ENCODE measurements at places on chromosomes 11 and 22.
A peak's percentile ranks its signal among the peaks of the same experiment; 100 is the strongest.

GRCh38 chr11:125594958-125595357 lies 2.3 kb downstream of the STT3A start:
- DNase-seq, result no peak

- DNase-seq, result no peak
These were observed 73.5 kb upstream of the ZC3H12C start for GRCh38 chr11:110019675-110020074.

DNA sequence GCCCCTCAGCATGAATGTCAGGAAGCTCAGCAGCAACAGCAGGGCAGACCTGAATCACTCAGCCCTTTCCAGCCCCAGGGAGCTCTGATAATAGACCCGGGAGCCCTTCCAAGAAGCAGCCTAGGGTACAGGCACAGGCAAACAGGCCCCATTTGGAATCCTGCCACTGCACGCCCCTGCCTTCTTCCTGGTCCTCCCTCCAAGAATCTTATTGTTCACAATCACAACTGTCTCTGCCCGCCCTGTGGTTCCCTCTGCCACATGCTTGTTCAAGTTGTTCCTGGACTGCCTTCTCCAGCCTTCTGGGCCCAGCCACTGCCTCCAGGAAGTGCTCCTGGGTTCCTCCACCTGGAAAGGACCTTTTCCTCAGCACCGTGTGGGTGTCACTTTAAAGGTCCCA lies 54.6 kb downstream of the LRRC32 start:
- no peak for DNase-seq

DNA sequence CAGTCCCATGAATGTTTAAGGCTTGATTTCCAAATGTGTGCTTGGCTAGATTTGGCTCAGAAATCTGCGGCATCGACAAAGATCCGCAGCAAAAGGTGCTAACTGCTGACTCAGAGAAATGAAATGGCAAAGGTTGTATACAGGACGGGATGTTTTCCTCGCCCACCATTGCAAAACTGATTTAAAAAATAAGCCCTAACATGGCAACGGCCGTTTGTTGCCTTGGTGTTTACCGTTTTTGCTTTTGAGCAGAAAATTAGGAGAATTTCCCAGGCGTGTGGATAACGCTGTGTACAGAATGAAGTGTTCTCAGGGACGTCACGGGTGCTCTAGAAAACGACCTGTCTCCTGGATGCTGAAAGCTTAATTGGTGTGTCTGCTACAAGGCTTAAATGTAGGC lies 70.2 kb downstream of the ARHGAP8 start:
- no peak for DNase-seq

- DNase-seq, result no peak
These were observed 2.8 kb upstream of the AIFM3 start for GRCh38 chr22:20964090-20964798.

GRCh38 chr11:18282626-18283025 lies 16.6 kb downstream of the SAA1 start:
- DNase-seq, result no peak

GRCh38 chr11:58509748-58510147 lies 1.8 kb upstream of the OR5B21 start:
- DNase-seq, result no peak

DNA sequence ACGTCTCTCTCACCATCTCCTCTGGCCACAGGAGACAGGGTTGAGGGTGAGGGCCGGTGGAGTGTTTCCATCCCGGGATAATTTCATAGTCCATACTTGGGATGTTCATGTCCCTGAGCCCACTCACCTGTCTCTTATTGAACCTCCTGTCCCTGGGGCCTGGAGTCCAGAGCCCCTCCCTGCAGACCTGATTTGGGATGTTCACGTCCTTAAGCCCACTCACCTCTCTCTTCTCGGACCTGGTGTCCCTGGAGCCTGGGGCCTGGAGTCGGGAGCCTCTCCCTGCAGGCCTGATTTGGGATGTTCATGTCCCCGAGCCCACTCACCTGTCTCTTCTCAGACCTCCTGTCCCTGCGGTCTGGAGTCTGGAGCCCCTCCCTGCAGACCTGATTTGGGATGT lies 868.2 kb downstream of the BRD1 start:
- DNase-seq, result no peak

DNA sequence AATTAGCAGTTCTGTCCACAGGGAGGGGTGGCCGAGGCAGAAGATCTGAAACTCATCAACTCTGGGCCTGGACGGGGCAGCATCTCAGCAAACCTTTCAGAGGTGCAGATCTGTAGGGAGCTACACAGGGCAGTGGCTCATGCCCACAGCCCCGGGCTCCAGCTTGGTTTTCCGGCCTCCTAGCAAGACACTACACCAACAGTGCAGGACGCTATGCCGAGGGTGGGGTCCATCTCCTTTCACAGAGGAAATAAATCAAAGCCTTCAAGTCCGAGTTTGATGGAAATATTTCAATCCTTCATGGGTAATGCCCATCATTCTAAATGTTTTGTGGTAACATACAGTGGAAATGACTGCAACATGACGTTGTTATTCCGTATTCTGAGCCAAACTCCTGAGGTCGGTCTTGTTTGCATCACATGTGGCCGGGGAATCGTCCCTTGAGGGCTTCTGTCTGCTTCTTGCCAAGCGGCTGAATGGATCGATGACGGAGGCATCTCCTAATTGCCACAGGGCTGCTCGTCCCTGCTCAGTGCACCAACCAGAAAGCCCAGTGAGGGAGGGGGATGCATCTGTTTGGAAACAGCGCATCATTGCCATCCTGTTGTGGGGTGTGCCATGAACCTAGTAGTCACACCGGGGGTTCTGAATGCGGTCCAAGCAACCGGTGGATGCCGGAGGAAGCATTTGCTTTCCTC lies 30.0 kb downstream of the LINC01488 start:
- no peak for DNase-seq

DNA sequence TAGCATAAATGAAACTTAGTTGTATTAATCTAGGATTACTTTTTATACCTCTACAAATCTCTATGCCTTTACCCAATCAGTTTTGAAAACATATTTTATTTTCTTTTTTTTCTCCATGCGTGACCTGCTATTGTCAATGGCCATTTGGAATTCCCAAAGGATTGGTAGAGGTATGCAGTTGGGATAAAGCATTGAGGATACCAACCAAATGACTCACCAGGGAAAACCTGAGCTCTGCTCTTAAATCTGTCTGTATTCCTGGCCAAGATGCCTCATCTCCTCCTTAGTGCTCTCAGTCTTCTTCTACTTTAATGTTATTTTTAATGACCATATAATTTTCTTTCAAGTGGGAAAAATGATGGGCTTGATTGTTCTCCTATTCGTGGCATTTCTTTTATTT lies 61.9 kb downstream of the EHF start:
- no peak for DNase-seq

GRCh38 chr11:104015649-104016415 lies 20.6 kb upstream of the DDI1 start:
- DNase-seq, result no peak

- DNase-seq, result peak; percentile 75
These were observed at the start of gene SSH3 for GRCh38 chr11:67303132-67303834. Gene SSH3 (plus strand): TSS chr11:67303530. CDS start chr11:67303626, 96 bp downstream.

DNA sequence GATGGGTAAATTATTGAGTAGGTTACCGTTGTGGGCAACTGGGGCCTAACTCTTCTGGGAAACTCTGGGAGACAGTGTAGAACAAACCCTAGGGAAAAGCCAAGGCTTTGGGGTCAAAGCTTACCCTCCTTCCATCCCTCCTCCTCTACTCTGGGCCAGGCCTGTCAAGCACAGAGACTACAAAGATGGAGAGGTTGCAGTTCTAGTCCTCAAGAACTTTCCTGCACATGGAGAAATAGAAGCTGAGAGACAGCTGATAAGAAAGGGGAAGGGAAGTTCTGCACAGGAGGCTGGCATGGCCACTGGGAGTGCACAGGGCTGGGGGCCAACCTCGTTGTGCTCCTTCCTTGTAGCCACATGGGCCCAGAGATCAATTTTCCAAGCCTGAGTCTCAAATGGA lies 67.2 kb upstream of the ALX4 start:
- no peak for DNase-seq

DNA sequence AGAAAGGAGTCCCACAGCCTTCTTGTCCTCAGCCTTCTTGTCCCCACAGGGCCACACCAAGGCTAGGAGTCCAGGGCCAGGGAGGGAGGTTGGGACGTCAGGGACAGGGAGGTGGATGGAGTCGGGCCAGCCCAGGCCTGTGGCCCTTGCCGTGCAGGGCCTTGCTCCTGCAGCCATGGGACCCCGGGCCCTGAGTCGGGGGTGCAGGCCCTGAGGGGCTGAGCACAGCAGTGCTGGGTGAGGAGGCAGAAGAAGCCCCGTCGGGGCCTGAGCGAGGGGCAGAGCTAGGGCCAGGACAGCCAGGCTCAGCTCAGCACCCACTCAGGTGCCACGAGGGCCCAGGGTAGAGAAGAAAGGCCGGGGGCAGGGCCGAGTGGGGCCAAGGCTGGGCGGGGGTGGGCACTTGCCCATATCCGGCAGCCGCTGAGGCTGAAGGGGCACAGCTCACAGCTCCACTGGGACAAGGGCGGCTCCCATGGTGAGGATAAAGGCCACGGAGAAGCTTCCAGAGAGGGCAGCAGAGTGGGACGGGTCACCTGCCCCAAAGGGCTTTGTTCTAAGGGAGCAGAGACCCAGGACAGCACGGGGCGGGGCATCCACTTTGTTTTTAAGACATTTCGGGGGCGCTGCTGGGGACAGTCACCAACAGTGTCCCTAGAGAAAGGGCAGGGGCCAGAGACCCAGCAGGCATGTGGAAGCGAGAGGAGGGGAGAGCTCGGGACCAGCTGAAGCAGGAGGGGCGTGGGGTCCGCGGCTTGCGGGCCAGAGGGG lies 3.6 kb downstream of the MLC1 start:
- no peak for DNase-seq

DNA sequence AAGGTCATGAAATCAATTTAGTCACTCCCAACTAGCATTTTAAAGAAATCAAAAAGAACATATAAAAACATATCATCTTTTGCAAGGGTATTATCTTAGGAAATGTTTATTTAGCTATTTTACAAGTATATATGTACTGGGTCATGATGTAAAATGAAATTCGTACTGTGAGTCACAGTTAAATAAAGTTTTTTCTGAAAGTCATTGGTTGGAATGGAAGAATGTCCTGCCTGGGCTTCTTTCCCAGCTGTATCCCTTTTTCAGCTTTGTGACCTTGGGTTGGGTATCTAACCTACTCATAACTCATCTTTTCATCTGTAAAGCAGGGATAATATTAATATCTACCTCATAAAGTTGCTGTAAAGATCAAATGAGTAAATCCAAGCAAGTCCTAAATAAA lies 15.7 kb downstream of the FDX1 start:
- DNase-seq, result no peak

- no peak for DNase-seq
These were observed 29.1 kb downstream of the ST3GAL4 start for GRCh38 chr11:126384449-126385070.

DNA sequence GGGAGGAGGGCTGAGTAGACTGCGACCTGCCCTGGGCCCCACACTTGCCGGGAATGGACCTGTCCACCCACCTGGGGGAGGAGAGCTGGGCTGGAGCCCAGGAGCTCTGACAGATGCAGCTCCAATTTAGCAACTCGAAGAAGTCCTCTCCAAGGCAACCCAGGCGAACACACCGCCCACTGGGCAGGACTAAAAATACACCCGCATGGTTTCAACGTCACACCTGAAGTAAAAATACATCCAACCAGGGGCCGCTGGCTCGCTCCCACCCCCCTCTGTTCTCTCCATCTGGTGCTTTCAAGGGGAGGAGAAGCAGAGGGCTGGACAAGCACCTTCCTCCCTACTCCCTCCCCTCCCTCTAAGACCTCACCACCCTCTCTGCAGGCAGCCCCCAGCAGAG lies 119.9 kb downstream of the FEZ1 start:
- DNase-seq, result no peak

GRCh38 chr11:18981897-18982296 lies 42.7 kb upstream of the MRGPRX1 start:
- DNase-seq, result no peak

DNA sequence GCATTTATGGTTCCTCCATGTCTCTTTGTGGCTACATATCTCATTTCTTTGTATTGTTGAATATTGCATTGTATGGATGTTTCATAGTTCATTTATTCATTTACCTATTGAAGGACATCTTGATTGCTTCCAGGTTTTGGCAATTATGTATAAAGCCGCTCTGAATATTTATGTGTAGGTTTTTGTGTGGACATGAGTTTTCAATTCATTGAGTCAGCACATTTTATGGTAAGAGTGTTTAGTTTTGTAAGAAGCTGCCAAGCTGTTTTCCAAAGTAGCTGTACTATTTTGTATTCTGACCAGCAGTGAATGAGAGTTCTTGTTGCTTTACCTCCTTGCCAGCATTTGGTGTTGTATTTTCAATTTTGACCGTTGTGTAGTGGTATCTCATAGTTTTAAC lies 39.2 kb downstream of the KDM2A start:
- DNase-seq, result no peak

GRCh38 chr11:33761471-33761870 lies 12.8 kb downstream of the FBXO3 start:
- DNase-seq, result no peak

DNA sequence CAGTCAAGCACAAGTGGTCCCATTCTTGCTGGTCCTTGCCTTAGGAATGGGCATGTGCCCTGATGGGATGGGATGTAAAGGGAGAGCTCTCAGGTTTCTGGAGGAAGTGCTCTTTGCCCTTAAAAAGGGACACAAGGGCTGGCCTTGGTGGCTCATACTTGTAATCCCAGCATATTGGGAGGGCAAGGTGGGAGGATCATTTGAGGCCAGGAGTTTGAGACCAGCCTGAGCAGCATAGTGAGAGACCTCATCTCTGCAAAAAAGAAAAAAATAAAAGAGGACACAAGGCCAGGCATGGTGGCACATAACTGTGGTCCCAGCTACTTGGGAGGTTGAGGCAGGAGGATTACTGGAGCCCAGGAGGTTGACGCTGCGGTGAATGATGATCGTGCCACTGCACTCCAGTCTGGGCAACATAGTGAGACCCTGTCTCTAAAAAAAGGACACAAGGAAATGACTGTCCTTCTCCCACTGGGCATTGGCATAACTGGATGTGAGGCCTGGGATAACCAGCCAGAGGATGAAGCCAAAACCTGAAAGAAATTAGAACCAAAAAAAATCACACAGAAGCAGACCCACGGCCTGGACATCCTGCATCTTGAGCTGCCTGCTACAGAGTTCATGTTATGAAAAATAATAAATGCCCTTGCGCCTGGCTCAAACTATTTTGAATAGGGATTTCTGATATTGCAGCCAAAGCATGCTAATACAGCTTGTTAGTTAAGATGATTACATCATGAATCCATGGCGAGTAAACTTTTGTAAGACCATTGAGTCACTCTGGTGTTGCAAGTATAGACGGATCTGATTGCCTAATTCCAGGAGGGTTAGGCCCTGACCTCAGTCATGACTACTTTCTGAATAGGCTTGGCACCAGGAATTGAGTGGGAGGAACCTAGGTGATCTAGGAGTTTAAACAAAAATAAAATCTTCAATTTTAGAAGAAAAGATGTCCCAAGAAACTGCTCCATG lies 12.9 kb upstream of the CRKL start:
- DNase-seq, result no peak

GRCh38 chr11:132125988-132126871 lies 755.8 kb downstream of the NTM start:
- DNase-seq, result no peak

DNA sequence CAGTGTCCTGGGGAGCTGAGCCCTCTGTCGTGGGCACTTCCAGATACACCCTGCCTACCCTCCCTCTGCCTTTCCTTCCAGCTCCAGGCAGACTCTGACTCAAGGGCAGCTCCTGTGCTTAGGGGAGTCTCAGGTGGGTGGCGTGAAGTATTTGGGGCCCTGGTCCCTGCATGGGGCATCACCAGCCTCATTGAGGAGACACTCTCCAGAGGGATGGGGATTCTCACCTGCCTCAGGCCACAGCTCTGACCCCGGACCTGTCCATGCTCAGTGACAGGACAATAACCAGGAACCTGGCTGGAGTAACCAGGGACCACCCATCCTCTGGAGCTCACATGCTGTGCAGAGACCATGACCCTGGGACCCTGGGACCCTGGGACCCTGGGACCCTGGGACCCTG lies 41.2 kb downstream of the GGTLC2 start:
- no peak for DNase-seq

Measured in cortex of kidney (tissue), 1 donor.